NCI-H774 (cell line): ENCODE measurements at places on chromosomes 3 and 15.

- DNase-seq, result no peak
Measured at GRCh38 chr3:40254891-40255290, 54.6 kb upstream of the EIF1B start.

DNA sequence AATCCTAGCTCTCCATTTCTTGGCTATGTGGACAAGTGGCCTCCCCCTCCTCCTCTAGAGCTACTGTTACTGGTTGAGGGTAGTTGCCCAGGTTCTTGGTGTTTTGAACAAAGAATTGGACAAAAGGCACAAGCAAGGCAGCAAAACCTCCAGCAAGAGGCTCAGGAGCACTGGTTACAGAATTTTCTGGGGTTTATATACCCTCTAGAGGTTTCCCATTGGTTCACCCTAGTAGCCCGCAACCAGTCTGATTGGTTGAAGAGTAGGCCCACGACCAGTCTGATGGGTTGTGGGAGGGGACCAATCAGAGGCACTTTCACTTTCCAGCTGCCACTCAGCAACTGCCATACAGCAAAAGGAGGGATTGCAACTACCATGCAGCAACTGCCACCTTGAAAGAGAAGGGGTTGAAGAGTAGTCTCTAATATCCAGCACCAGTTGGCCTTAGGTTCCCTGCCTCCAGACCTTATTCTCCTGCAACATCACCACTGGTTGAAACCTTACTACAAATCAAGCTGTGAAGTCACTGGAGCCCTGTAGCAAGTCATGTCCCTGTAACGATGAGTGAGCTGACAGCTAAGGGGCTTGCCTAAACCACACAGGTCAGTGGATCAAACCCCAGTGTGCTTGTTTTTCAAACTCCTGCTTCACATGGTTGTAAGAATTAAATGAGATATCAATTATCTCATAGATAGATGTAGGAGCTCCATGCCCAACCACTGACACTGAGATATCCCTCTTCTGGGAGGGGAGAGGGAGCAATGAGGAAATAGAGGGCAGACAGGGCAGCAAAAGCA is 2.9 kb upstream of the C15orf39 start:
- peak; percentile 44 for DNase-seq

DNA sequence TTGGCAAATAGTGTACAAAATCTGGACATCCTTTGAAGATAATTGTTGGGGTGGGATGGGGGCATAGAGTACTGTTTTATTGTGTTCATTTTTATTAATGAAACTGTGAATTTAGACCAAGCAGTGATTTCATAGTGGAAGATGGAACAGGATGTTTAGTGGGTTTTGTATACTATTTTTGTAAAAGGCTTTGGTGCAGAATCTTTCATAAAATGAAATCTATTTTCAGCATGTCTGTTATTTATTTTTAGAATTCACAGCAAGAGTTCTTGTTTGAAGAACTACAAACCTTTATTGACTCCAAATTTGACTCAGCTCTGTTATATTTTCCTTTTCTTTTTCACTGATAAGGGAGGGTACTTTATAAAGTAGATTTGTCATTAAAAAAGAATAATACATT is 145.4 kb downstream of the AKAP13 start:
- no peak for DNase-seq

DNA sequence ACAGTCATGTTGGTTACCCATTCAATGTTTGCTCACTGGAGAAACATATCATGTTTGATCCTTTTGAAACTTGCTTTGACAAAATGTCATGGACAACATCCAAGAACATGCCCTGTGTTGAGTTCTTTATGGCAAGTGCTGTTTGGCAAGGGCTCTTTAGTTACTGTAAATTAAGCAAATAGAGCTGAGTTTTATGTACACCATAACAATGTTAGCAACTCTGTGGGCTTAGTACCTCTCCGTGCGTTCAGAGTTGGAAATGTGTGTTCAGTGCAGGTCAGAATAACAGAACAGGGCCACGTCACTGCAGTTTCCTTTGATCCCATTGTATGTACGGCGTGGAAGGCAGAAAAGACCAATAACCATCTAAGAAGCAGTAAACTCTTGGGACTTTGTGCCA is 132.5 kb downstream of the MYRIP start:
- DNase-seq, result peak; percentile 1

GRCh38 chr3:90092994-90093393 is 985.6 kb downstream of the EPHA3 start:
- DNase-seq, result no peak

DNA sequence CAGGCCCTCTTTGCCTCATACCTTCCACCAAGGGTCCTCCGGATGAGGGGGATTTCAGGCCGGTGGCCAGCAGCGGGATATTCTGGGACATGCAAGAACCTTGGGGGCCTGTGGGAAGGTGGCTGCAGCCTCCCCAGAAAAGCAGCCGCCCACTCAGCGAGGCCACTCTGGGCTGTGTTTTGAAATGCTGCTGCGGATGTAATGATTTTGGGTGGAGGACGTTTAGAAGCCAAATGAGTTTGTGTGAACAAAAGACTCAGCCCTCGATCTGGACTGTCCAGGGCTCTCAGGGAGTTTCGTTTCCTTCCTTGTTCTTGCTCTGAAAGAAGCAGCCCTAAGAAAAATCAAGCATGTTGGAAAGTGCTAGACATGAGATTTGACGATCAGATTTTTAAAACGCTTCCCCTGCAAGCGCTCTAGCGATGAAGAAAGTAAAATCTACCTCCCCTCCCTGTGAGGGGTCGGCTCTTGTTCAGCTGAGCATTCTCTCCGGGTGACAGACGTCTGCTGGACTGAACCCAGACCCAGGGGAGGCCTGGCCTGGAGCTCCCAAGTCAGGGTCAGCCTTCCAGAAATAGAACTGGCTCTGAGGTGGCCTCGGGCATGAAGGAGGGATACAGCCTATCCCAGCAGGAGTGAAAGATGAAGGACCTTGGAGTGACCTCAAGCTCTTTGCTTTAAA is 12.9 kb downstream of the HEG1 start:
- no peak for DNase-seq

- no peak for DNase-seq
Measured at GRCh38 chr3:167305340-167305890, 74.7 kb downstream of the ZBBX start.

- no peak for DNase-seq
Measured at GRCh38 chr3:39170461-39170860, 17.1 kb upstream of the CSRNP1 start.

GRCh38 chr3:130893376-130894129 is at the start of gene ATP2C1:
ATP2C1 (plus strand) TSS chr3:130894084; CDS start chr3:130894770, 686 bp downstream.
- peak; percentile 97 for DNase-seq
